ENCODE measurements at places on chromosomes 13 and 19. TPM values are rescaled to one million over a fixed set of nuclear protein-coding genes. Genes with fewer than 3 reads are reported as not detected.

USHBP1 gene
- total RNA-seq, result 10.0 TPM

TMED1 gene
- 25.1 TPM for total RNA-seq

CDK8 gene
- 10.0 TPM for total RNA-seq

MISP3 gene
- total RNA-seq, result 14.7 TPM

AMH gene
- 1.7 TPM for total RNA-seq

ZNF880 gene
- 12.3 TPM for total RNA-seq

PSG2 gene
- not detected for total RNA-seq

RFPL4A gene
- total RNA-seq, result not detected

SPRED3 gene
- 2.1 TPM for total RNA-seq

- no peak for DNase-seq
Observed at GRCh38 chr13:96475103-96475502, 385.2 kb downstream of the HS6ST3 start.

DNA sequence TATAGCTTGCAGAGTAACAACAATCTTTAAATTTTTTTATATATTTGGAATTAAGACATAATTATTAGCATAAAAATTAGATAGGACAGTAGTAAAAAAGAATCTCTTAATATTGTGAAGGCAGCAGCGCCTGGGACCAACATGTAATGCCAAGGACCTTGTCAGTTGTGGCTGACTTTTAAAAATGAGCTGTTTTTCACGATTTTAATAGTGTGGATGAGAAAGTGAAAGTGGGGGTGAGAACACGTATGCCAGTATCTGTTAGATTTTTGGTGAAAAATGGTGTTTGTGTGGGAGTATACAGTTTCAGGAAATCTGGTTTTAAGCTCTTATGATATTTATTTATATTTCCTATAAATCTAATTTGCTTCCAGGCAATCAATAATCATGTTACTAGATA is 125.2 kb downstream of the LMO7 start:
- no peak for DNase-seq

DNA sequence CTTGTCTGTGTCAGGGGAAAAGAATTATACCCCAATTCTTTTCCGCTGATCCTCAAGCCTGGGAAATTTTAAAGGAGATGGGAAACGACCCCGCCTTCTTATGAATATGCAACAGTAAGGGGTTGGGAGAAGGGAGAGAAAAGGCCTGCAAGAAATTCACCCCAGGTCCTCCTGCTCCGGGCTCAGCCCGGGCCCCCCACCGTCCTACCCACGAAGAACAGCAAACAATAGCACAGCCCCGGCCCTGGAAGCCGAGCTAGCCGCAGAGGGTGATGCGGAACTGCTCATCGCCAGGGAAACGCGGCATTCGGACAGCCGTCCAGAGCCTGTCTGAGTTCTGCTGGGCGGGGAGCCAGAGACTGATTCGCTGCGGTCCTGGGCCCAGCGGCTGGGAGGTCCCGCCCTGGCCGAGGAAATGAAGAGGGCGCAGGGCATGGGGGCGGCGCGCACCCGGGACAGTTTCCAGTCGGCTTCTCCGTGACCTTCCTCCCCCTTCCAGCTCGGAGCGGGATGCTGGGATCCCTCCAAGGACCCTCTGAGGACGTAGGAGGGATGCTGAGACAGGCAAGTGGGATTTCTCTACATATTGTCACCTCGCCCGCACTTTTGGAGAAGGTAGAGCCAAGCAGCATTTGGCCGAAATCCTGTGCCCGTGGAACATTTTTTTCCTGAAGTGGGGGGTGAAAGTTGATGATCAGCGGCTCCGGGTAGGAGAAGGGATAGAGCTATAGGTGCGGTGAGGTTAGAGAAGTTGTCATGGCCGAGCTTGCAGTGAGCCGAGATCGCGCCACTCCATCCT is 82.3 kb upstream of the C1QTNF9B start:
- DNase-seq, result peak; percentile 88

DNA sequence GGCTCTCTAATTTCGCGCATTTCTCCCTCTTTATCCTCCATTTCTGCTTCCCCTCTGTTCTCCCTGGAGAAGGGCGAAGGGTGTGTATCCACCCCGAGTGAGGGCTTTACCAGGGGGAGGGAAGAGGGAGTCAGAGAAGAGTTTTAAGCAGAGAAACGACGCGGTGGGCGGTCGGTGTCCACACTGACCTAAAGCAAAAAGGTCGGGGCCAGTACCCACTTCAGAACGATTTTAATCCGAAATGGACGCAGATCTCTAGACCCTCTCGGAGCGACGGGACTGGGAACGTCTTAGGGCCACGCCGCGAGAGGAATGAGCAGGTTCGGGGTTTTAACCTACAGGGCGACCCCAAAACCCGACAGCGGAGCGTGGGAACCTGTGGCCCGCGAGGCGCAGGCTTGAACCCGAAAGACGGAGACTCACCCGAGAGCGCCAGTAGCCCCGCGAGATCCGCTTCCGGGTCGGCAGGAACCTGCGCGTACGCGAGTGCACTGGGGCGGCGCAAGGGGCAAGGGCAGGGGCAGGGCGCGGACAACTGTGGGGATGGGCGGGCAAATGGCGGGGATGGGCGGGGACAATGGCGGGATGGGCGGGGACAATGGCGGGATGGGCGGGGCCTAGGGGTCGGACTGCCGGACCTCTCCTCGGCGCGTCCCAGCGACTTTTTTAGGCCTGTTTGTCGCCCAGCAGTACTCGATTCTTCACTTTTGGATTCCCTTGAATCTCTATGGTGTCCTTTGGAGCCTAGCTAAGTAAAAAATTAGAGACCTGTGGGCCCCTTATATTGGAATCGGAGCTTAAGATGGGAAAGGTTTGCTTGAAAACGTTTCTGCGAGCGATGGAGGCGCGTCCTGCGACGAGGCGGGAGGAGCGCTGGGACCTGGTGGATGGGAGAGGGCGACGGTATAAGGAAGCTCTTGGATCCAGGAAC is at the start of gene ZNF677:
Gene ZNF677, minus strand, starts transcription at position 463 of the 931 bp plus-strand sequence. CDS start 3,323 bp downstream, outside the sequence.
- DNase-seq, result peak; percentile 95

DNA sequence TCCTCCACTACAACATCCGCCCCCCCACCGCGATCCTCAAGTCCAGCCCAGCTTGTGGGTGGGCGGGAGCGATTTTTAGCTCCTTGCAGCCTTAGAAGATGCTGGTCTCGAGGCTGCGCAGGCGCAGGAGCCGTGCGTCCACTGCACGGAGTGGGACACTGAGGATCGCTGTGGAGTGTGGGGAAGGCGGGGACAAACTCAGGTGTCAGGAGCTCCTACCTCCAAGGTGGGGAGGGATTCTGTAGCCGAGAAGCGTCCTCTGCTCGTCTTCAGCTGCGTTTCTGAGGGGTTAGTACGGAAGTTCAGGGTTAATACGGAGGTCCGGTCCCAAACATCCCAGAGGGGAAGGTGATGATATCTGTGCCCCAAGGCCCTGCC is at the start of gene RTBDN:
Gene RTBDN, minus strand, starts transcription at position 14 of the 378 bp plus-strand sequence. CDS start 4,600 bp downstream, outside the sequence.
- DNase-seq, result no peak

GRCh38 chr19:41888926-41889325 is 5.9 kb downstream of the ARHGEF1 start:
- peak; percentile 56 for DNase-seq

- DNase-seq, result no peak
Observed at GRCh38 chr13:94173312-94173854, 306.1 kb downstream of the DCT start.

DNA sequence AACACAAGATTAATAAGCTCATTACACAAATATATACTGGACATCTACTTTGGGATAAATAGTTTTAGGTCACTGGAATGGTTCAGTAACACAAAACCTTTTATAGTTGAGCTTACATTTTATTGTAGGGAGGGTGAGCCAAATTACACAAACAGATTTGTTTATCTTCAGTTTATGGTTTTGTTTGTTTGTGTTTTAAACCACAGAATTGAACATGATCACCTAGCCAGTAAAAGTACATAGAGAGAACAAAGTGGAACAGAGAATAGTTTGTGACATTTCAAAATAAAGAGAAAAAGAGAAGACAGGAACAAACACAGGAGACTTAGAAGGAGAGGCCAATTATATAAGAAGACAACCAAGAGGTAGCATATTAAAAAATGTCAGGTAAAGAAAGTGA is 1930.2 kb upstream of the PCDH20 start:
- DNase-seq, result no peak

DNA sequence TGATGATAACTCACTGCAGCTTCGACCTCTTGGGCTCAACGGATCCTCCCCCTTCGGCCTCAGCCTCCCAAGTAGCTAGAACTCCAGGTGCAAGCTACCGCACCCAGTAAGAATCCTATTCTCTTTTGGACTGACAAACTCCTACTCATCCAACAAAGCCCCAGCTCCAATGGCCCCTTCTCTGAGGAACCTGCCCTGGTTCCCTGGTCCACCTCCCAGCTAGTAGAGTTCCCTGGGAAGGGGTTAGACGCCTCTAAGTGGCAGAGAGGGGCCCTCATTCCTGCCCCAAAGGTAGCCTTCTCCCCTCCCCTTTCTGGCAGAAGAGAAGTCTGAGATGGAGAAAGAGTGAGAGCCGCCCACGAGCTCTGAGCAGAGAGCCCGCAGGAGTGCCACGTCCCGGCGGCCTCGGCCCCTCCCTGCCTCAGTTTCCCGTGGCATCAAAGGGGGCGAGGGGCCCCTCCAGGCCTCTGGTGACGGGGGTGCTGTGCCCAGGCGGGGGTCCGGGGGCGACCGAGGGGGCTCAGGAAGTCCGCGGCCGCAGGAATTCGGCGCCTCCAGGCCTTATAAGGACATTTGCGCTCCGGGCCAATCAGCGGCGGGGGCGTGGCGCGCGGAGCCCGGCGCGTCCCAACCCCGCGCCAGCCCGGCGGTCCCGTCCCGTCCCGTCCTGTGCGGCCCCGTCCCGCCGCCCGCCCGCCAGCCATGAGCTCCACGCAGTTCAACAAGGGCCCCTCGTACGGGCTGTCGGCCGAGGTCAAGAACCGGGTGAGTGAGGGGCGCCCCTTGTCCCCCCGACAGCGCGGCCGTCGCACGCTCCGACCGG is at the start of gene CNN2:
Gene CNN2, plus strand, starts transcription at position 649 of the 823 bp plus-strand sequence. Its CDS starts 54 bp downstream, at position 703.
- DNase-seq, result peak; percentile 97

DNA sequence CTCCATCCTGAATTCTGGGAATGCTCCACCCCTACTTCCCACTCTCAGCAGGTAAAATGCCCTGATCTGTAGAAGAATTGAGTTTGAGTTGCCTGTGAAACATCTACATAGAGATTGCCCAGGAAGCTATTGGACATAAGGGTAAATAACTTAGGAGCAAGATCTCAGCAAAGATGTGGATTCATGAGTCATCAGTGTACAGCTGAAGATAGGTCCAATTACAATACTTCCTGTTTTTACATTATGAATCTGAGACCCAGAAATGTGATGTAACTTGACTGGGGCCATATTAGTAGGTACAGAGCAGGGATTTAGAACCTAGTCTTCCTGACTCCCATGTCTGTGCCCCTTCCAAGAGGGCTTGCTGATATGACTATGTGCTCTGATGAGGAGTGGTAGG is 79.4 kb upstream of the FNDC3A start:
- no peak for DNase-seq

GRCh38 chr13:28630869-28631268 is 28.1 kb upstream of the POMP start:
- DNase-seq, result no peak

- DNase-seq, result no peak
Observed at GRCh38 chr13:97631158-97631557, 197.2 kb downstream of the RAP2A start.

GRCh38 chr19:28785971-28786370 is 427.0 kb downstream of the UQCRFS1 start:
- no peak for DNase-seq

DNA sequence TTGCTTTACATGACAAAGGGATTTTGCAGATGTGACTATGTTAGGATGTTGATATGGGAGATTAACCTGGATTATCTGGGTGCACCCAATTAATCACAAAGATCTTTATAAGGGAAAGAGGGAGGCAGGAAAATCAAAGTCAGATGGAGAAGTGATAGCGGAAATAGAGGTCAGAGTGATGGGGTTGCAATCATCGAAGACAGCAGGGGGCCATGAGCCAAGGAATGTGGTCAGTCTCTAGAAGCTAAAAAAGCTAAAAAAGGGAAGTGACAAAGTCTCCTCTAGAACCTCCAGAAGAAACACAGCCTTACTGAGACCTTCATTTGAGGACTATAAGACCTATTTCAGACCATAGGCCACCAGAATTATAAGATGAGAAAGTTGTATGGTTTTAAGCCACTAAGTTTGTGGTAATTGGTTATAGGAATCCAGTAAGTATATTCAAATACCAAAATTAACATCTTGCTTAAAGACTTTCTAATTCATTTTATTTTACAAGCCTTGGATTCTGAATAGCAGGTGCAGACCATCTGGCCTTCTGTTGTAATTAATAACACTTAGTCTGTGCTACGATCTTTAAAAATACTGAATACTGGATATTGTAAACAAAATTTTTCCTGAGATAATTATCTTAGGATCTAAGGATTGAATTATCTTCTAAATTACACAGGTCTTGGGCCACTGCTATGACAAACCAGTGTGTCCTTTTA is 493.4 kb upstream of the PCDH20 start:
- no peak for DNase-seq

GRCh38 chr19:19443902-19444680 is 38.6 kb downstream of the GATAD2A start:
- DNase-seq, result no peak

GRCh38 chr19:32349724-32350470 is 4.5 kb downstream of the ZNF507 start:
- DNase-seq, result no peak

GRCh38 chr19:33310606-33311325 is 8.4 kb upstream of the CEBPA start:
- peak; percentile 77 for DNase-seq

- DNase-seq, result peak; percentile 79
Observed at GRCh38 chr19:41626877-41627276, at the start of gene CEACAM4. Gene CEACAM4 (minus strand): TSS chr19:41627074. CDS start chr19:41626963, 111 bp downstream.

- no peak for DNase-seq
Observed at GRCh38 chr13:24627946-24628345, 52.3 kb upstream of the ATP12A start.

GRCh38 chr13:105514401-105514800 is 1021.1 kb downstream of the EFNB2 start:
- no peak for DNase-seq

DNA sequence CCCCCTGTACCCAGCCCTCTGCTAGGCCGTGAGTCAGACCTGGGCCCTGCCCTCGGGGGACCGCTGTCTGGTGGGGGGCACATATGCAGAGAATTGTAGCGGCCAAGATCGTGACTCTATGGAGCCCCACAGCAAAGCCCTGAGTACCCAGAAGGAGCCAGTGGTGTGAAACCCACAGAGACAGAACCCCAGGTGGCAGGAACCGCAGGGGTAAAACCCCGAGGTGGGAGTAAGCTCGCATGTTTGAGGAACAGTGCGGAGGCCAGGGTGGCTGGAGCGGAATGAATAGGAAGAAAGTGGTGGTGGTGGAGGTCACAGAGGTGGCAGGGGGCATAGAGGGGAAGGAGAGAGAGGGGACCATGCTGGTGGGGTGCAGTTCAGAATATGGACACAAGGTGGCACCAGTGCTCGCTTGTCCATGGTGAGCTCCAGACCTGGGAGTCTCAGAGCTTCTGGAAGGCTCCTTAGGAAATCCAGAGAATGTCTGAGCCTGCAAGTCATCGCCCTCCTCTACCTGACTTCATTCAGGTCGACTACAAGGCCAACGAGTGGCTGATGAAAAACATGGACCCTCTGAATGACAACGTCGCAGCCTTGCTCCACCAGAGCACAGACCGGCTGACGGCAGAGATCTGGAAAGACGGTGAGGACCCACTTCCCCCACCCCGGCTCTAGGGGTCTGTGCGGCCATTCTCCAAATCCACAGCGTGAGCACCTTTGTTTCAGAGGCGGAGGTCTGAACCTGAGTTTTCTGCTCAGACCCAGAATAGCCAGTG is 48.9 kb downstream of the MYH14 start:
- no peak for DNase-seq

GRCh38 chr19:3669082-3669946 is 31.0 kb downstream of the PIP5K1C start:
- peak; percentile 77 for DNase-seq
